ENCODE measurements at places on chromosomes 1 and 21. TPM values are rescaled to one million over a fixed set of nuclear protein-coding genes. Genes with fewer than 3 reads are reported as not detected.

DNA sequence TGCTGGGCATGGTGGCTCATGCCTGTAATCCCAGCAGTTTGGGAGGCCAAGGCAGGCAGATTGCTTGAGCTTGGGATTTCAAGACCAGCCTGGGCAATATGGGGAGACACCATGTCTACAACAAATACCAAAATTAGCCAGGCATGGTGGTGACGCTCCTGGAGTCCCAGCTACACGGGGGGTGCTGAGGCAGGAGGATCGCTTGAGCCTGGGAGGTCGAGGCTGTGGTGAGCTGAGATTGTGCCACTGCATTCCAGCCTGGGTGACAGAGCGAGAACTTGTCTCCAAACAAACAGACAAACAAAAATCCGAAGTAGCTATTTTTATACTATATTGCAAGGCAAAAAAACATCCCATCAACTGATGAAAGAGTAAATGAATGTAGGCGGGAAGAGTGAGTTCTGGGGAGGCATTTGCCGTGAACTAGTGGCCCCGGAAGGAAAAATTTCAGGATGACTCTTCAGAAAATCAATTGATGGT is 40.6 kb downstream of the NCMAP start:
- no peak for DNase-seq

GRCh38 chr21:30408782-30409494 is 13.1 kb downstream of the KRTAP13-1 start:
- peak; percentile 49 for DNase-seq

GRCh38 chr1:70633004-70633403 is 221.9 kb downstream of the CTH start:
- DNase-seq: no peak

- DNase-seq: no peak
These were observed 5.8 kb upstream of the XCL1 start for GRCh38 chr1:168570652-168571051.

GRCh38 chr1:224632921-224633321 is 16.8 kb downstream of the CNIH3 start:
- DNase-seq: peak; percentile 23

- no peak for DNase-seq
These were observed 32.3 kb upstream of the PRDM2 start for GRCh38 chr1:13667691-13668090.

The HSPB7 gene
- polyA plus RNA-seq: 111 TPM

The HRNR gene
- not detected for polyA plus RNA-seq

The CD5L gene
- polyA plus RNA-seq: not detected

- peak; percentile 33 for DNase-seq
These were observed 1.3 kb upstream of the RC3H1 start for GRCh38 chr1:174023440-174023839.

DNA sequence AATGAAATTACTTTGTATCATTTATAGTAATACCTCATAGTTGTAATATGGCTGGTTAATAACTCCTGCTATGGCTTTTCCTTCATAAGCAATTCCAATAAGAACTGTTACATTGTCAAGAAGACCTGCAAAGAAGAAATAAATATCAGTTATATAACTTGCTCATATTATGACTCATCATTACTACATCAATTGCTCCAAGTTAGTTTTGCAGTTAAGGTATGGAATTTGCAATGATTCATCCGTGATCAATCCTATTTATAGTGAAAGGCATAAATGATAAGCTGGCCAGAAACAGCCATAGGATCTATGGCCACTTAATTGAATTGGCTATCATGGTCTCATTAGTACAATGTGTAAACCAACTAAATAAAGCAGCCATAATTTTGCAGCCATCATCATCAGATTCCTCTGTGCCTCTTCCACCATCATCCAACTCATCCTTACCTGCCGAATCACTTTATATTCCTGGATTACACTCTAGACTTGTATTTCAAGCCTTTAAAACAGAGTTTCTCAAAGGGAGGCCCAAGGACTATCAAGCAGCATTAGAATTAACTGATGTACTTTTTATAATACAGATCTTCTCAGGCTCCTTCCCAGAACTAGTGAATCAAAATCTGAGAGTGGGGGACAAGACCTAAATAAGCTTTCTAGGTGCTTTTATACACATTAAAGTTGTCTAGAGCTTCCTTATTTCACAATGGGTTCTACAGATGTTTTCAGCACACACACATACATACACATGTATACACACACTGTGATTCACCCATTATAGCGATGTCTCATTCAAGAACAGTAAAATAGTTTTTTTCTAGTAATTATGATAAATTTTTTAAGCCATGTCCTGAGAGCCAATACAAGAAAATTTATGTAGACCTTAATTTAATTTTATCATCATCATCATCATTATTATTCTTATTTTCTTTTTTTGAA is 21.2 kb upstream of the EPRS1 start:
- DNase-seq: peak; percentile 38

DNA sequence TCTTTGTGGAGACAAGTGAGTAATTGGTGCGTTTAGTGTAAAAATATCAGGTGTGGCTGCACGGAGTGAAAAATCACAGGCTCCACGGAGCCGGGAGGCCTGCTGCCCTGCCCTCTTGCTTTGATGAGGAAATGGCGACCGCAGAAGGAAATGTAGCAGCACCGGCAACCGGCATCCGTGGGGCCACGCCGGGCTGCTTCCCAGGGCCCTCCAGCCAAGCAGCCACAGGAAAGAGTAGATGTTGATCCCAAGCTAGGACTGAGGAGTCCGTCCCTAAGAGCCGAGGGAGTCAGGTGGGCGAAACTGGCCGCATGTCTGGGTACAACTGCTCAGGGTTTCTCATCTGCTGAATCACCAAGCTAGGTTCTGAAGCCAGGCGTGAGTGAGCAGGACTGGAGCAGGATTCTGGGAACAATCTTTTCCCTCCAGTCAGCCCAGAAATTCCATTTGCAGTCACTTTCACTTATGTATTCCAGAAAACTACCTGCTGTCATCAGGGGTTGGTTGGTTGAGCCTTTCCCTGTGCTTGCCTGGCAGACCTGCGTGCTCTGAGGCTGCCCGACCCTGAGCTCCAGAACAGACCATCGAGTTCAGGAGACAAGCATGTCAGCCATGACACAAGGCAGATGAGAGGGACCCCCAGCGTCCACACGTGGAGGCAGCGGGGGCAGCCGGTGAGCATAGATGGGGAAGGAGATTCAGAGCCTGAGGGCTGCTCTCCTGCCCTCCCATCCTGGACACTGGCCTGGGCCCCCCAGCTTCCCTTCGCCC is 5.8 kb upstream of the ITGB2 start:
- DNase-seq: peak; percentile 95

GRCh38 chr1:18155881-18156385 is 48.3 kb downstream of the IGSF21 start:
- DNase-seq: no peak

DNA sequence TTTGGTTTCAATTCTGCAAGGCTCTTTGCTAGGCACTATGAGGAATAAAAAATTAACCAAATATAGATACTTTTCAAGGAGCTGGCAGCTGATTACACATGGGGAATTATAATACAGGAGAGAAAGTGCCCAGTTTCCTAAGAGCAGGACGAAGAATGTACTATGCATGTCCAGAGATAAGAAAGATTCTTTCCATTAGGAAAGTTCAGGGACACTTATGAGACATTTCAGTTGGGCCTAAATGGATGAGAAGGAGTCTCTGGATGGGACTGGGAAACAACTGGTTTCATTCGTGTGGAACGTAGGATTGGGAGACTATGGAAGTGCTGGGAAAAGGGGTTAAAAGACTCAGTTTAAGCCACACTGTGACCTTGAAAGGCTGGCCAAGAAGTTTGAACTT is 63.5 kb upstream of the MROH9 start:
- DNase-seq: no peak

GRCh38 chr1:37410105-37410504 is 64.3 kb upstream of the ZC3H12A start:
- DNase-seq: no peak

GRCh38 chr1:83547901-83548300 is 451.0 kb downstream of the TTLL7 start:
- peak; percentile 69 for DNase-seq

The TCEA3 gene
- 23.2 TPM for polyA plus RNA-seq

GRCh38 chr21:45634511-45635183 is 8.9 kb upstream of the PCBP3 start:
- peak; percentile 56 for DNase-seq

The RIT1 gene
- 30.5 TPM for polyA plus RNA-seq

GRCh38 chr21:43786300-43786806 is 3.0 kb upstream of the RRP1 start:
- no peak for DNase-seq

DNA sequence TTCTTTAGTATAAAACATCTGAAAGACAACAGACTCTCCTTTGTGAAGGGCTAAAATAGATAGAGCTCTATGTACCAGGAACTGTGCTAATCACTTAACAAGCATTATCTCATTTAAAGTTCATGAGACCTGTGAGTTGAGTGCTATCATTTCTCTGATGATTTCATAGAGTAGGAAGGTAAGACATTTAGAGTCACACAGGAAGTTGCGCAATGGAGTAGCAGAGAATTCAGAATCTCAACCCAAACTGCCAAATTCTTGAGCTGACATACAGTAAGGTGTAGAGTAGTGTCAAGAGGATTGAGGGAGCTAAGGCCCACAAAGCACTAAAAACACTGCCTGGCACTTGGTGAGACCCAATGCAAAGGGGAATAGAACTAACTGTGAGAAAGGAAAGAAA is 384.3 kb downstream of the NTNG1 start:
- peak; percentile 63 for DNase-seq

The RPTN gene
- 0.05 TPM for polyA plus RNA-seq

DNA sequence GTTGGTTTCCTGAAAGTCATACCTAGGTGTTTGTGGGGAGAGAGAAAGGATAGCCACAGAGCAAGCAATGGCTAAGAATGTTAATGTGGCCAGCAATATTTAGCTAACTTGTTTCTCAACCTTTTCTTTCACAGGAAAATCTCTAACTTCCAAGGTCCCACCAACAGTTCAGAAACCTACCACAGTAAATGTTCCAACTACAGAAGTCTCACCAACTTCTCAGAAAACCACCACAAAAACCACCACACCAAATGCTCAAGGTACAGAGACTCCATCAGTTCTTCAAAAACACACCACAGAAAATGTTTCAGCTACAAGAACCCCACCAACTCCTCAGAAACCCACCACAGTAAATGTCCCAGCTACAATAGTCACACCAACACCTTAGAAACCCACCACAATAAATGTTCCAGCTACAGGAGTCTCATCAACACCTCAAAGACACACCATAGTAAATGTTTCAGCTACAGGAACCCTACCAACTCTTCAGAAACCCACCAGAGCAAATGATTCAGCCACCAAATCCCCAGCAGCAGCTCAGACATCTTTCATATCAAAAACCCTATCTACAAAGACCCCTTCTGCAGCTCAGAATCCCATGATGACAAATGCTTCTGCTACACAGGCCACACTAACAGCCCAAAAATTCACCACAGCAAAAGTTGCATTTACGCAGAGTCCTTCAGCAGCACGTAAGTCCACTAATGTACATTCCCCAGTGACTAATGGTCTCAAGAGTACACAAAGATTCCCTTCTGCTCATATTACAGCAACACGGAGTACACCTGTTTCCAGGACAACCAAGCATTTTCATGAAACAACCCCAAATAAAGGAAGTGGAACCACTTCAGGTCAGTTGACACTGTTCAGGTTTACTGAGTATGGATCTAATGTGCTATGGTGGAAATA is 15.3 kb downstream of the CD55 start:
- DNase-seq: no peak

The VWA5B1 gene
- not detected for polyA plus RNA-seq

The FNDC5 gene
- 0.33 TPM for polyA plus RNA-seq

DNA sequence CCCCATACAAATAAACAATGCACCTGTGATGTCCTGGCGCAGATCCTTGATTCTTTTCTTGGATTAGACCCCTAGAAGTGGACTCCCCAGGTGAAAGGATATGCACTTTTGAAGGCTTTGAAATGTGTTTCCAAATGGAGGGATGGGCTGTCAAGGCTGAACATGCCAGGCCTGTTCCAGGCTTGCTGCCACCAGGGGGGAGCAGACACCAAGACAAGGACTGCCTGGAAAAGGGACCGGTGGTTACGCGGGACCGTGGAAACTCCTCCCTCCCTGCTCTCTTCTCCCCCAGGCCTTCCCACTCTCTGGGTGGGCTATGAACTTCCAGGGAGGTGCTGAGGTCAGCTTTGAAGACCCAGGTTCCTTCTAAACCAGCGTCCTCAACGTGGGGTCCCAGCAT is 12.7 kb downstream of the C1QB start:
- DNase-seq: peak; percentile 49

DNA sequence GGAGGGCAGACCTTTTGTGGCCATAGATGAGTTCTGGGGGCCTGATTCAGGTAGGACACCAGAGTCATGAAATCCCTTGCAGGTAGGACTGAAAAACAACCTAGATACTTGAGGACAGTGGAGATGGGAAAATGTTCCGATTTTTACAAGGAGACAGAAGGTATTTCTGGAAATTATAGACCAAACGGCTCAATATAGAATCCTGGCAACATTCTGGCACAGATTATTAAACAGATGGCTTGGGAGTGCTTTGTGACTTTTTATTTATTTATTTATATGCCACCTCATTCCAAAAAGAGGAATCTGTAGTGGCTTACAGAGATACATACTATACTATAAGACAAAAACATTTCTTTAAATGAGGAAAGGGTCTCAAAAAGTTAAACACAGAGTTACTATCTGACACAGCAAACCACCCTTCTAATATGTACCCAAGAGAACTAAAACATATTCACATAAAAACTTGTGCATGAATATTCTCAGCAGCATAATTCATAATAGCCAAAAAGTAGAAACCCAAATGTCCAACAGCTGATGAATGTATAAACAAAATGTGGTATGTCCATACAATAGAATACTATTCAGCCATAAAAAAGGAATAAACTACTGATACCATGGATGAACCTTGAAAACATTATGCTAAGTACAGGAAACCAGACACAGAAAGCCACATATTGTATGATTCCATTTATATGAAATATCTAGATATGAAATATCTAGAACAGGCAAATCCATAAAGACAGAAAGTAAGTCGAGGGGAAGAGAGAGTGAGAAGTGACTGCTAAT is 49.8 kb downstream of the CDK18 start:
- no peak for DNase-seq

DNA sequence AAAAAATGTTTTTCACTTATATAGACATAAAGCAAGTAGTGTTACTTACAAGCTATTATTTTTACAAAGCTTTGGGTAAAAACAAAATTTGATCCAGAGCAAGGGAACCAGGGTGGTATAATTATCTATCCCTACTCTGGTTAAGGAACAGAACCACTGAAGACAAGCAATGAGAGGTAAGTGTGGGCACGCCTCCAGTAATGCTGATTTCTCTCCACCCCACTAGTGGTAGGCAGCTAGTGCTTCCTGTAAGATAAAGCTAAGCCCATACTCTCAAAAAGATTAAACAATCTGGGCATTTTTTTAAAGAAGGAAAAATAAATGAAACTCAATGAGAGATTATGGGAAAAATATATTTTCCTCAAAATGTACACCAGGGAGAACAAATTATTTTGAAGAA is 22.1 kb downstream of the TFB2M start:
- no peak for DNase-seq

DNA sequence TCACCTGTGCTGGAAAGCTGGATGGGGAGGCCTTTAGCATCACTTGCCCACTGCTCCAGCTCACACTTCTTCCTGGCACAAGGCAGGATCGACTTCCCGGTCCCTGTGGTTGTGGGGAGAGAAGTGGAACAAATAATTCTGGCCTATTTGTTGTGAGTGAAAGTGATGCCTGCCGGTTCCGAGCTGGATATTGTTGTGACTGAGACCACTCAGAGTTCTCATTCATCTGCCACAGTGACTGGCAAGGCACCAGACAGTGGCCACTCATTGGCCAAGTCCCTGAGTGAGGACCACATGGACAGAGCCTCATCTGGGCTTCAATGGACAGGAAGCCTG is 191.9 kb downstream of the PTPRU start:
- DNase-seq: no peak

The REN gene
- not detected for polyA plus RNA-seq
